ENCODE measurements at places on chromosomes 3 and 15.

- no peak for DNase-seq
Measured at GRCh38 chr3:152287898-152288576, 19.3 kb downstream of the MBNL1 start.

DNA sequence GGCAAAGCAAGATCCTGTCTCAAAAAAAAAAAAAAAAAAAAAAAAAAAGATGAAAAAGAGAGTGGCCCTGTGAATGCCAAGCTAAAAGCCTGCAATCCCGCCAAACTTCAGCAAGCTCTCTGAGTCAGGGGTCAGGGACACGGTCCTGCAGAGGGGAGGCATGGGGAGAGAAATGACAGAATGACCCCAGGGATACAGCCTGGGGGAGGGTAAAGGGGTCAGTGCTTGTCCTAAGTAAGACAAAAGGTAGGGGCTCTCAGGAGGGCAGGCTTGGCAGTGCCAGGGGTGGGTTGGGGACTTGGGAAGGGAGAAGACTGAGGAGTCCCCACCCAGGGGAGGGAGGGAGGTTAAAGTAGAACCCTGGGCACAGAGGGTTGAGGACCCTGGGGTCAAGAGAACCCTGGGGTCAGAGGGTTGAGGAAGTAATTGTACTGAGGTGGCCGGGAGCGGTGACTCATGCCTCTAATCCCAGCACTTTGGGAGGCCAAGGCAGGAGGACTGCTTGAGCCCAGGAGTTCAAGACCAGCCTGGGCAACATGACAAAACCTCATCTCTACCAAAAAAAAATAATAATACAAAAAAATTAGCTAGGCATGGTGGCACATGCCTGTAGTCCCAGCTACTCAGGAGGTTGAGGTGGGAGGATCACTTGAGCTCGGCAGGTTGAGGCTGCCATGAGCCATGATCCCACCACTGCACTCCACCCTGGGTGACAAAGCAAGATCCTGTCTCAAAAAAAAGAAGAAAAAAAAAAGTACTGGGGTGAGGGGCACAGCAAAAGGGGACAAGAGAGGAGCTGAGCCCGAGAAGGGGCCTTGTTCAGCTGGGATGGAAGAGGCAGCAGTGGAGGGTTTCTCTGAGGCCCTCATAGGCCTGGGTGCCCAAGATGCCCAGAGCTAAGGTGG lies 5.2 kb upstream of the SEMA3B start:
- DNase-seq = no peak

- no peak for DNase-seq
Measured at GRCh38 chr3:131714585-131715220, 211.9 kb upstream of the MRPL3 start.

GRCh38 chr15:63133786-63134185 lies 12.1 kb downstream of the LACTB start:
- no peak for DNase-seq

DNA sequence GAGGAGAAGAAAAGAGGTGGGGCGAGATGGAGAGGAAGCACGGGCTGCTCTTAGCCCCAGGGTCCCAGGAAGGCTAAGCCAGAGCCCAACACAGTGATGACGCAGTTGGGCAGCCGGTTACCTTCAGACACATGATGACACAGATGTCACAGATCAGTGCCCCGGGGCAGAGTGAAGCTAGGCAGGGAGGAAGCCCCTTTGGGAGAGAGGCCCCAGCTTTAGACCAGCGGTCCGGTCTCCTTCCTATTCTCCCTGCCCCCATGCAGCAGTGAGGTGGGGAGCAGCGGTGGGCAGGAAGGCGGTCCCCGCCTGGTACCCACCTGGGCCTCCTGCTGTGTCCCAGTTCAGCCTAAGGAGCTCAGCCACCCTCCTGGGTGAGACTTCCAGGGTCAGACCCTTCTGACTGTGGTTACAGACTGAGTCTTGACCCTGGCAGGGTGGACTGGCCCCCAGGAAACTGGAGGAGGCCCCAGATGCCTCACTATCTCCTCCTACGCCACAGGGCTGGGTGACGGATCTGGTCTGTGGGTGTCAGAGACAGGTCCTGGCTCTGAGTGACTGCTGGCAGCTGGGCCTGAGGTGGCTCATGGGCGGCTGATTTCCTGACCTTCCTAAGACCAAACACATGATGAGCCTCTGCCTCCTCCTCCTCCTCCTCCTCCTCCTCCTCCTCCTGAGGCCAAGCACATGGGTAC lies 38.8 kb upstream of the LINGO1 start:
- DNase-seq = no peak
